ENCODE measurements at places on chromosomes 6 and 20.
A peak's percentile ranks its signal among the peaks of the same experiment; 100 is the strongest.

GRCh38 chr6:40569162-40569910 is 17.8 kb downstream of the LRFN2 start:
- DNase-seq, result no peak

DNA sequence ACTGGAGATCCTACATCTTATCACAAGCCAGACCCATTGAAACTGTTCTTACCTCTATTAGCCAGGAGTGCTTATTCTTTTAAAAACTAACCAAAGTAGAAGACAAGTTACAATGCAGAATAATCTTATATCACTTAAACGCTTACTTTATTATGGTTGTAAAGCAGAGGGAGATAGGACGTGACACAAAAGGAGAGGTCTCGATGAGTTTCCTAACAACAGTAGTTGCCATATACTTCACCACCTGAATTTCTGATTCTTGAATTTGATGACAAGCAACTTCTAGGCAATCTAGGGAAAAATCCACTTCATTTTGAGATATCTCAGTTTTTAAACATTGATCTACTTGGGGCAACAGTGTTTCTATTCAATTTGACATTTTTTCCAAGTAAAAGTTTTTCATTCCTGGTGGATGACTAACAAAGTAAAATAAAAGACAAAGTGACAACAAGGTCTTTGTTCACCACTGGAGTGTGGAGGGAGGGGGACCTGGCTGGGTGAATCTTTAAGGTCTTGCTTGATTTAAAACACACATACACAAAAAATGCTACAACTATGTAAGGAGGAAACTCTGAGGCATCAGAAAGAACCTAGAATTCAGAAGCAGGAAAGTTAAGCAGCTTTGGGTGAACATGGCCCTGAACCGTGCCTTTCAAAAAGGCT is 110.9 kb downstream of the SMLR1 start:
- DNase-seq, result no peak

GRCh38 chr6:121436960-121437850 is 1.8 kb downstream of the GJA1 start:
- no peak for DNase-seq

DNA sequence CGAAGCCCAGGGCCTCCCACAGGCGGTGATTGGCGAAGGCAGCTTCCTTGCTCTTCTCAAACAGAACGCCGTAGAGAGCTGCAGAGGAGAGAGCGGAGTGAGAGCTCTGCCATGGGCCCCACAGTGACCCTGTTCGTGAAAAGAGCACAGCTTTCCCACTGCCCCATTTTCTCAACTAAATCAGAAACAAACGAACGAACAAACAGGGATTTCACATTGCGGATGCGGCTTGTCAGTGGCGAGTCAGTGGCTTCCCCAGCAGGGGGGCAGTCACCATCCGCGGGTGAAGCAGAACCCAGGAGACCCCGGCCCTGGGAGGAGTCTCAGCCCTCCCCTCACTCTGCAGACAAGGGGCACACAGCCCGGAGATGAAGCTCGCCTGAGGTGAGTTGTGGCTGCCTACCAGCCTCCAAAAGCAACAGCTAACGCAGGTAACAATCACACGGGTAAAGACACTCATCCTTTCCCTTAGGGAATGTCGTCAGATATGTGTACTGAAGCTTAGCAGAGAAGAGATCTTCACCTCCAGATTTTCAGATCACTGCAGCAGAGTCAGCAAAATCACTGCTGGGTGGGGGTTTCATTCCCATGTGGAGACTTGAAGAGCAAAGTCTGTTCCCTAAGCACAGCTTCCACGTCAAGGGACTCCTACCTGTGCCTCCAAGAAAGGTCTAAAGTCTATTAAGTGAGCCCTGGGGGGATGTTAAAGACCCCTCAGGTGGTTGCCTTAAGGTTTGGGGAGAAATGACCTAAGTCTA is 51.2 kb upstream of the GPR31 start:
- DNase-seq, result no peak

DNA sequence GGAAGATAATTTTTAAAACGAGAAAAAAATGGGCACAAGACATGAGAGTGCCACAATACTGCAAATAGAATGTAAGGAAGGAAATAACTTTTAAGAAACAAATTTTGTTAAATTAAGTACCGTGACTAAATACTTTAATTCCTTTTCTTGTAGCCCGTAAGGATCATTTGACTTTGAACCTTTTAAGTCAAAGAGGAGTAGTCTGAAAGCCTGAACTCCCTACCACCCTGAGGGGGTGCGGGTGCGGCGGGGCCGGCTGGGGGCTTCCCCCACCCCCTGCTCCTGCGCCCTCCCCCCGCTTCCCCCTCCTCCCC is 231 bp upstream of the PHACTR2 start:
- DNase-seq, result no peak

DNA sequence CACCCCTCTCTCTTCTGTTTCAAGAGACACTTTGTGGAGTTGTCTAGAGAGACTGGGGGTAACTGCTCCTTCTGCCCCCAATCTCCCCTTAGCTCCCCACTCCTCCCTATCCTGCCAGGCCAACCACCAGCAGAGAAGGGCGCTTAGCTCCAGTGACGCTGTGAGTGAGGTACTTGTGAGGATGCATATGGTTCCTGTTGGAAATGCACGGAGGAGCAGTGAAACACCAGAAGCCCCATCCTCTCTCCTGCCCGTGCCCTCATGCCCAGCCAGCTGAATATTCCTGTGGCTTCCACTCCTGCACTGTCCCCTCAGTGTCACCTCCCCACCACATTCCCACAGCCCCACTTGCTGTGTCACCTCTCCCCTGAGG is 11.9 kb downstream of the NT5E start:
- no peak for DNase-seq

- DNase-seq, result no peak
These were observed 25.5 kb upstream of the NOL4L start for GRCh38 chr20:32610472-32611218.

GRCh38 chr6:131061751-131062119 is 1.3 kb downstream of the EPB41L2 start:
- DNase-seq, result no peak

GRCh38 chr20:4457566-4458543 is 263.9 kb upstream of the PRND start:
- DNase-seq, result no peak

DNA sequence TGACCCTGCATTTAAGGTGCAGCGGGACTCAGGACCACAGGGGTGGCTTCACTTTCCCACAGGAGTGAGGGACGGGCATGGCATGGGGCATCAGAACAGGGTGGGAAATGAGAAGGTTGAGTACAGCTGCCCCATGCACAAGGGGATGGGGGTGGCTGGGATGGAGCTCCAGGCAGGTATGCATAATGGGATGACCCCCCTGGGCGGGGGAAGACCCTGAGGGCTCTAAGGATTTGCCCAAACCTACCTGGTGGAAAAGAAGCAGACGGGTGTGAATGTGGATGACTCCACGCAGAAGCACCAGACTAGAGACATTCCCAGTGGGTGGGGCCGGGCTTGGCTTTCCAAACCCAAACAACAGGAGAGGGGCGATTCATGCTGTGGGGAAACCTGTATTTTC is 200.3 kb downstream of the SYNDIG1 start:
- DNase-seq, result no peak

- DNase-seq, result no peak
These were observed 50.0 kb upstream of the DST start for GRCh38 chr6:56692523-56693245.

- DNase-seq, result no peak
These were observed 13.6 kb upstream of the GPRC6A start for GRCh38 chr6:116842459-116842858.

DNA sequence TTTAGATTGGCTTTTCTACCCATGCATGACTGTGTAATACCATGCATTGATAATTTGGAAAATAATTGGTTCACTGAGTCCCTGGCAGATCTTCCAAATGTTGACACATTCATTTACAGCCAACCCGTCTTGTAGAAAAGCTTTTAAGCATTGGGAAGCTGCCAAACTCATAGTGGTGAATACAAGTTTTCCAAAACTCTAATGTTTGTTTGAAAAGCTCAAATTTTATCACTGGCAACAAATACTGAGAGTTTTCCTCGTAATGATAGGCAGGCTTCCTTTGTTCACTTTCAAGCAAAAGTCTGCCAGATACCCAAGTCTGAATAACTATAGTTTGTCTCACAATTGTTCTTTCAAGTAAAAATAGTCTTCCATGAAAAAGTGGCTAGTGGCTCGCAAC is 143.0 kb downstream of the FIG4 start:
- peak; percentile 5 for DNase-seq

DNA sequence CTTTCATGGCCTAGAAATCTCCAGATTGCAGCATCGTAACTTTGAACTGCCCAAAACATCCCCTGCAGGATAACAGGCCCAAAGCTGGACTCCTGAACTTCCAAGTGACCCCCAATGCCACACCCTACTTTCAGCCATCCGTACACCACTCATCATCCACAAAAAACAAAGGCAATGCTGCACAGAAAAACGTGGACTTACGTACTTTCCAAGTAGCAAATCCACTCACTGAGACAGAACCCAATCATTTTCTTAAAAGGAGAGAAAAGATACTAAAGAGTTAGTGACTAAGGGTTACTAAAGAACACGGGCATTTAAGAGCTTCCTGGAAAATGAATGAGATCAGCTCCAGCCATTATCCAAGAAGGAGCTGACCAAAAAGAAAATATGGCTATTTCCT is 211.0 kb downstream of the WDR27 start:
- DNase-seq, result no peak

DNA sequence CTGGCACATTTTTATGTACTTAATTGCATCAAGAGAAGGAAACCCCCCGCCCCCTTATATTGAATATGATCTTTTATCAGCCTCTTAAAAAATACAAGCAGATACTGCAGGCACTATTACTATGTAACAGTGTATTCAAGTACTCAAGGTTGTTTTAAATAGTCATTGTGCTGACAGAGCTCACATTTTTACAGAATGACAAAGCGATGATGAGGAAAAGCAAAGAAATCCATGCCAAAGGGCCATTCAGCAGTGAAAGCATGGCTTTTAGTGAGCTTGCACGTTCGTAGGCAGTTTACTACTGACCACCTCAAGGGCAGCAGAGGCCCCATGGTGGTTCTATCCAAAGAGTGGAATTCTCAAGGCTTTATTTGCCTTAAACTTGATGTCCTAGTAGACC is 146.8 kb downstream of the RPS12 start:
- DNase-seq, result no peak

DNA sequence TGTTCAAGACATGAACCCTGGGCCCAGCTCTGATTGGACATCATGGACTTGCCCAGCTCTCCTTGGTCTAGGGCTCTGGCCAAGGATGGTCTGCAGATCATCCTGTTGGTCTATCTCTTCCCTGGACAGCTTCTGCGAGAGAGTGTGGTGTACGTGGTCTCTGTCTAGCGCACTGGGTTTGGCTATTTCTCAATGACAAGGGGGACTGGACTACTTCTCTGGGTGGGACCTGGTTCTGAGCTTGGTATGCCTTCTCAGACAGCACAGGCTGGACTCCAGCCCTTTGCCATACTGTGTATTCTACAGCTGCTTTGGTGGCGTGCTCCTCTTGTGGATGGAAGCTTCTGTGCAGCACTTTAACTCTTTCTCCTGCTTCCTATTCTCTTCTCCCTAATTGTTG is 8.5 kb upstream of the RAET1E start:
- DNase-seq, result no peak

DNA sequence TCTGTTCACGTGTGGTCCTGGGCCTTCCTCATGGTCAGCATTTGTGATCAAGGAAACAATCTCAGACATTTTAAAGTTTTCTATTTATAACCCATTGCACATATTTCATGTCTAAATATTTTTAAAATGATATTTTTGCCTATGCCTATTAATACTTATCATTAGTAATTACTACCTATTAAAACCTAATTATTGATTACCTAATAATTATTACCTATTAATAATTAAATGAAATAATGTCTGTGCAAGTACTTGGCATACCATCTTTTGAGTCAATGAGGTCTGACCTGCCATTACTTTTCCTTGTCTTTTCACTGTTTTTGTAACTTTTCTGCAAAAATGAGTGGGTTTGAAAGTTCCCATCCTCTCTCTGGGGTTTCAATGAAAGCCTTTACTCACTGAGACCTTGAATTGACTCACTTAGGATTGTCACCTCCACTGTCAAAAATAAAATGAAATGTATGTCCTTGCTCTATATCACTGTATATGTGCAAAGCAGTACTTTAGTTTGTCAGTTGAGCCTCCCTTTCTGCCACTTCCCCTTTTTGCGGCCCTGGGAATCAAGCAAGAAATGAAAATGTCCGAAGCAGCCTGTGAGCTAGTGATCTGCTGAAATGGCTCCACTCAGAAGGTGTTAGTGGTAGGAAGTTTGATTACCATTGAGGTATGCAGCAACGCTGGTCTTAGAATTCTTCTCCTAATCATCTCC is 87.8 kb downstream of the L3MBTL3 start:
- DNase-seq, result no peak

DNA sequence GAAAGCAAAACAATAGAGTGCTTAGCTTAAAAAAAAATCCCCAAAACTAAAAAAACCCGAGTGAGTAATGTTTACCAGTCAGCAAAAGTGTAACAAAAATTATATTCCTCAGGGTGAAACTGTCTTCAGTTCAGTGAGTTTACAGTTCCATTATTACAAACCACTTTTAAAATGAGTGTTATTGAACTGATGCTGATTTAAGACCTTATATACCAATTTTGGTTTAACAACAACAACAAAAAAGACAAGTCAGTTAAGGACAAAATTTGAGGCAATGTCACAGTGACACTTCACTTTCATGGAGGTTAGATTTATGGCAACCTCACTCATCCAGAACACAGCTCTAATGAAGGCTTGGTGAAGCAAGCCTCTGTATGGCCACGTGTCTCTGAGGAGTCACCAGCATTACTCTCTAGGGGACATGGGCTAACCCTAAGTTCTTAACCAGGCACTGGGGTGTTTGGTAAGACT is 630.8 kb downstream of the PHF3 start:
- DNase-seq, result no peak

DNA sequence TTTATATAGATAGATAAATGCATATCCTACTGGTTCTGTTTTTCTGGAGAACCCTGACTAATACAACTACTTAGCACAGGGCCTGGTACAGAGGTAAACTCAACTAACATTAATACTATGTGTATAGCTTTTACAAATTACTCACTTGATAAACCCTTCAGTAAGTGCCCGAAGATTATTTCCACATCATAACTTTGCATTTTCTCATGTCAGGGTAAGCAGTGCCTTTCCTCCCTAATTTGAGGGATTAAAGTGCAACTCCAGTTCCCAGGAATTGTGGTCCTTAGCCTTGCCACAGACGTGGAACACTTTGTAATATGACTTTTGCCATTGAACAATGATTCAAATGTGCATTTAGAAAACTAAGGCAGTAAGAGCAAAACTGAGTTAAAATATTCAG is 147.5 kb upstream of the SMLR1 start:
- DNase-seq, result no peak

GRCh38 chr6:162463576-162463975 is 264.0 kb downstream of the PRKN start:
- no peak for DNase-seq

- peak; percentile 6 for DNase-seq
These were observed 5.1 kb downstream of the IGF2R start for GRCh38 chr6:159973951-159974350.

DNA sequence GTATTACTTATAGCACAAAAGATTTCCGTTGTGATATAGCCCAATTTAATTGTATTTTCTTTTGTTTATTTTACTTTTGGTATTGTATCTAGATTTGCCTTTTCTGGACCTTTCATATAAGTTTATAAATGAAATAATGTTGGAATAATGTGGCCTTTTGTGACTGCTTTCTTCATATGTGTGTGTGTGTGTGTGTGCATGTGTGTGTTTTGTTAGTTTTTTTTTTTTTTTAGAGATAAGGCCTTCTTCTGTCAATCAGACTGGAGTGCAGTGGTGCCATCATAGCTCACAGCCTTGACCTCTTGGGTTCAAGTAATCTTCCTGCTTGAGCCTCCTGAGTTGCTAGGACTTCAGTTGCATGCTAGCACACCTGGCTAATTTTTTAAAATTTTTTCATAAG is 37.8 kb upstream of the ASXL1 start:
- DNase-seq, result no peak
